ENCODE measurements at places on chromosomes 1 and 21.

DNA sequence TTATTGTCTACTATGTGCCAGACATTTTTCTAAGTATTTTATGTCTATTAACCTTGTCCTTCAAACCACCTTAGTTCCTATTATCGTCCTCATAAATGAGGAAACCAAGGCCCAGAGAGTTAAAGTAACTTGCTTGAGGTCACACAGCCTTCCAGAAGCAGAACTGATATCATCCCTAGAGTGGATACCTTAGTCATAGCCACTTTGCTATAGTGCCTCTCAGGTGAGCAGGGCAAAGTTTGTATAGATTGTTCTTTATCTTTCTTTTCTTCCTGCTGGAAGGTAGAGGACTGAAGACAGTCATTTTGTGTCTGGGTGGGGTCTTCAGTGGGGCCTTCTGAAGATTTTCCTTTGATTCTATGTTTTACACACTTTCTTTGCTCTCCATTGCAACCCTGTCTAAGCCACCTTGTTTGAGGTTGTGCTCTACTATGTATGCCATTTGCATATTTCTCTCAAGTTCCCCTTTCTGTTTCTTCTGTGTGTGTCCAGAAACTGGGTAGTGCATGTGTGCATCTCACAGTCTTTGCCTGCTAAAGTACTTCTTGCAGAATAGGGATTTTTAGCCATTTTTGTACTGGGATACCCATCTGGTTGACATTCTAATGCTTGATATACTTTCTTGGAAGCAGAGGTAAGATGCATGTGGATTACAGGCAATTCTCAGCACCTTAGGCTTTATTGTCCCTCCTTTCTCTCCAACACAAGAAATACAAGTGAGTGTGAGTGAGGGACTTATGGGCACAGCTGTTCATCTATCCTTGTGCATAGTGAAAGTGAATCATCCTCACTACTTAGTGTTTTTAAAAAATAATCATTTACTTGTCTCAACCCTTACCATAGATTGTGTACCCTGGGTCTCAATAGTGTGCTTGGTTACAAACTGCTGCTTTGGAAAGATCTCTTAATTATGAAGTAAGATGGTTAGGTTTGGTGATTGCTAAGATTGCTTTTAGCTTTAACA is 207.6 kb upstream of the HMCN1 start:
- no peak for DNase-seq

DNA sequence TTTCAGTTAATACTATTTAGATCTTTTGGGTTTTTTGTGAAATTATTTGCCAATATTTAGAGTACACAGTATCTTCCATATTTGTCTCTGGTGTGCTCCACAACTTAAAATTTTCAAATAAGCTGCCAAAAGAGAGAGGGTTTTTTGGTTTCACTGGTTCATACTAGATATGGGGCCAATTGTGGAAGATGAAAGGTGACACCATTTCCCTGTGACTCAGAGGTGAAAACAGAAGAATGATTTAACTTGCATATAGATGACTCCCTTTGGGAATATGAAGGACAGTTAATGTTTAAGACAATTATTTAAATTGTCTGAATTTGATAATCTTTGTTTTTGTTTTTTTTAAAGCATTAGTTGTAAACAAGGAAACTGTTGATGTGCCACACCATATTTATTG is 37.5 kb downstream of the IVNS1ABP start:
- DNase-seq = no peak

DNA sequence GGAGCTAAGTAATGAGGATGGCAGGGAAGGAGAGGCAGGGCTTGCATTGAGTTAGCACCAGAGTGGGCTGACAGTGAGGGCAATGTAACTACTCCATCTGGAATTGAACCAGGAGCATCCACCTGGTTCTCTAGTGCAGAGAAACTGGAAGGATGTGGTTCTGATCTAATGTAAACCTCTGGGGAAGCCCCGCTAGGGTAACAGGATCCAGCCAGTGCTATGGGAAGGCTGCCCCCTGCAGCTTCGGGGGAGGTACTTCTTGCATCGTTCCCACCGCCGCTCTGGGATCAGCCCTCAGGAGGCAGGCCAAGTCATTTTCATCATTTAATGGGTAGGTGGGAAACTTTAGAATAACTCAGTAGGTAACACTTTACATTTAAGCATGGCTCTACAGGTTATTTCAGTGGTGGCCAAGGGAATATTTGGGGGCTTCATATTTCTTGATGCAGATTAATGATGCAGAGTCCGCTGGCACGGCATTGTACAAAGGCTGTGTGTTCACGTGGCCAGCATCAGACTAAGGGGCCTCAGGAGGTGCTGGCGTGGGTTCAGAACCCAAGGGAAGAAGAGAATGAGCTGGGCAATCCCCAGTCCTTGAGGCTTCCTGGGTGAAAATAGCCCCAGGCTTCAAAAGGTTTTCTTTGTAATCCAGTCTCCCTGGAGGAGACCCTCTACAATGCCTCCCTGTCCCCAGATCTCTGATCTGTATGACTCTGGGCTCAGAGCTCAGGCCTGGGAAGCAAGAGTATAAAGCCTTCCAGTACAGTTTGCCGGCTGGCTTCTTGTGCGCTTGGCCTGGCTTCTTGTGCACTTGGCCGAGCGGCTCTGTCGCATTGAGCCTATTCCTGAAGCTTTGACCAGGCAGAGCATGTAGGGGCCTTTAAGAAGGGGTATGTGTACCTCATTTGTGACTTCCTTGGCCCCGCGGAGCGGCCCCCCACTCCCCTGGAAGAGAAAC is 26.4 kb upstream of the KAZN start:
- no peak for DNase-seq

GRCh38 chr1:213689260-213689659 is 298.5 kb upstream of the PROX1 start:
- DNase-seq = no peak

GRCh38 chr1:228508840-228509415 is 21.7 kb downstream of the RNF187 start:
- no peak for DNase-seq

DNA sequence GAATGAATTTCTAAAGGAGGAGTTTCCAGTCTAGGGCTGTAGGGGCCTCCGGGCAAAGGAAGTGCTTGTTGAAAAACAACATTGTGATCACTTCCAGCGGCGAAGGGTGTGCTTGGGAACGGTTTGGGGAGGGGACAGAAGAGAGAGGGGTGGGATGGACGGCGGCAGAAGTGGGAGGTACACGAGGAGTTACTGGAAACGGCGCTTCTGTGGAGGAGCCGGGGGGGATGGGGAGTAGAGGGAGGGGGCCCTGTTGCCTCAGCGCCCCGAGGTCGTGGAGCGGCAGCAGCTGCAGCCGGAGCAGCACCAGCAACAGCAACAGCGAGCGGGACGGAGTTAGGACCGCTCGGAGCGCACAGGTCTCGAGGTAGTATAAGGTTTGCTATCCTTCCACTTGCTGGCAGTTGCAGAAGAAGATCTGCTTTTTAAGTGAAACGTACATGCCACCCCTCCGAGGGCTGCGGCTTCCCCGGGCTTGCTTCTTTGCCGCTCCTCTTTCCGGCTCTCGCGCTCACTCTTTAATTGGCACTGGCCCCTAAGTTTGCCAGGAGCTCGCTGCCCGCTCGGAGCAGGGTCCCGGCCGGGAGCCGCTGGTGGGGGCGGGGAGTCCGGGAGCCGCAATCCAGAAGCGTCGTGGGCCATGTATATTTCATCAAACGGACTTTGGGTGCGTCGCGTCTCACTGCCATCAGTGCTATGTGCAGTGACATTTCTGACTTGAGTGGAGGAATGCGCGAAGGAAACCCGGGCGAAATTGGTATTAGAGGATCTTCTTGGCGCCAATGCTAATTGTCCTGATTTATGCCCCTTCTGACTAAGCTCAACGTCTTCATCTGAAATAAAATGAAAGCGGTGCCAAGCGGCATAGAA is 771 bp upstream of the NTNG1 start:
- DNase-seq = no peak

GRCh38 chr1:234589854-234590620 is 19.9 kb downstream of the IRF2BP2 start:
- no peak for DNase-seq

GRCh38 chr1:153057375-153057774 is at the start of gene SPRR2A:
SPRR2A (minus strand) TSS chr1:153057512; CDS start chr1:153056735, 777 bp downstream.
- no peak for DNase-seq

DNA sequence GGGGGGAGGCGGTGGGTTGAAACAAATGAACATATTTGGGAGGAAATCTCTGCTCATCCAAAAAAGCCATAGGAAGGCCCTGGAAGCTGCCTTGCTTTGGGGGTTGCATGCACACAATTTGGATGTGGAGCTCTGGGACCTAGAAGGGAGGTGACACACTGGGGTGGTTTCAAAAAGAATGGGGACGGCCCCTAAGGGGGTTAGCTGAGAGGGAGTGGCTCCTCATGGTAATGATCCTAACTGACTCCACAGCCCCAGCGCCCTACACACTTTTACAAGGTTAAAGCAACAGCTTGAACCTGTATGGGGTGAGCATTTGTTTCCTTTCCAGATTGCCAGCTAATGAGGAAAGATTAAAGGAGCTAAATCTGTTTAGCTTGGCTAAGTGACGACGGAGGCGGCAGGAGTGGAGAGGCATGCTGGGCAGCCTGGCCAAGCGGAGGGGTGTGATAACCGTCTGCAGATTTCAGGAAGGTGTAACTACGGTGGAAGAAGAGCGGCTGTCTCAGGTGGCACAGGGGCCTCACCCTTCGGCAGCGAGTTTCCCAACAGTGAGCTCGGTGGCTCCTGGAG is 107.3 kb downstream of the RNF220 start:
- no peak for DNase-seq

- DNase-seq = no peak
Measured at GRCh38 chr1:112956544-112957132, 642 bp upstream of the SLC16A1 start.

GRCh38 chr1:71721532-71721931 is 560.8 kb downstream of the NEGR1 start:
- no peak for DNase-seq

- no peak for DNase-seq
Measured at GRCh38 chr21:34980423-34981115, 68.5 kb downstream of the RUNX1 start.

- no peak for DNase-seq
Measured at GRCh38 chr1:234322979-234323378, 50.3 kb upstream of the COA6 start.

- DNase-seq = no peak
Measured at GRCh38 chr1:201825245-201825644, 3.7 kb upstream of the IPO9 start.

- DNase-seq = no peak
Measured at GRCh38 chr1:29123053-29123886, 433 bp downstream of the TMEM200B start.

DNA sequence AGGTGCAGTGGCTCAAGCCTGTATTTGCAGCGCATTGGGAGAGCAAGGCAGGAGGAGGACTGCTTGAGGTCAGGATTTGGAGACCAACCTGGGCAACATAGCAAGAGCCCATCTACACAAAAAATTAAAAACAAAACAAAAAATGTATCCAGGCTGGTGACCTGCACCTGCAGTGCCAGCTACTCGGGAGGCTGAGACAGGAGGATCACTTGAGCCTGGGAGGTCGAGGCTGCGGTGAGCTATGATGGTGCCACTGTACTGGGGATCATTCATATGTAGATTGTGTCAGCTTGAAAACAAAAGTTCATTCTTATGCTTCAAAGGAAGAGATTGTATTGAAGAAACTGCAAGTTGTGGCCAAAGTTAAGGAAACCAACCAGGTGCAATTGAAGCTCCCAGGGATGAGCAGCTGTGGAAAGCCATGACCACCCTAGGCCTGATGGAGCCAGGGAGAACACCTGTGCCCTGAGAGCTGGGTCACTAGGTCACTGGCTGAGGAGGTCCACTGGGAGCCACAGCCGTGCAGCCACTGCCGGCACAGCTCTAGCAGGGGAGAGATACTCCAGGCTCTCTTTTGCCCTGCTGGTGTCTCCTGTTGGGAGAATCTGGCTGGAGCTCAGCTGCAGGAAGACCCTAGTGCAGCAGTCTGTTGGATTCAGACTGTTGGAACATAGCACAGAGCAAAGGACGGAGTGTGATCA is 13.3 kb upstream of the BRWD1 start:
- no peak for DNase-seq

- no peak for DNase-seq
Measured at GRCh38 chr1:66393586-66394287, 140.2 kb upstream of the SGIP1 start.

DNA sequence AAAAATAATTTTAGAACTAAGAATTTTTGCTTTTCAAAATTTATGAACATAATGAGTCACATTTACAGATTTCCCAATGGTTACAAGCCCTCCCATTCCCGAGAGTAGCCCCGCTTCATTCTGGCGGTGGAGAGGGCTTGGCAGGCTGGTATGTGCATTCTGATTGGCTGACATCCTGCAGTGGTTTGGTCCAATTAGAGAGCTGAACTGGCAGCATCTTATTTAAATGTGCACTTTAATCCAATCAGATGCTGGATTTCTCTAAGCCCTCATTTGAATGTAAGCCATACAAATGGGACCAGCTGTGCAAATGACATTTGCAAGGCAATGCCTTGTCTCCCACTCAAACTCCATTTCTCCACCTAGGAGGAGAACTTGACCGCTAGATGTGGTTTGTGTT is 18.0 kb upstream of the TRIM17 start:
- DNase-seq = no peak

DNA sequence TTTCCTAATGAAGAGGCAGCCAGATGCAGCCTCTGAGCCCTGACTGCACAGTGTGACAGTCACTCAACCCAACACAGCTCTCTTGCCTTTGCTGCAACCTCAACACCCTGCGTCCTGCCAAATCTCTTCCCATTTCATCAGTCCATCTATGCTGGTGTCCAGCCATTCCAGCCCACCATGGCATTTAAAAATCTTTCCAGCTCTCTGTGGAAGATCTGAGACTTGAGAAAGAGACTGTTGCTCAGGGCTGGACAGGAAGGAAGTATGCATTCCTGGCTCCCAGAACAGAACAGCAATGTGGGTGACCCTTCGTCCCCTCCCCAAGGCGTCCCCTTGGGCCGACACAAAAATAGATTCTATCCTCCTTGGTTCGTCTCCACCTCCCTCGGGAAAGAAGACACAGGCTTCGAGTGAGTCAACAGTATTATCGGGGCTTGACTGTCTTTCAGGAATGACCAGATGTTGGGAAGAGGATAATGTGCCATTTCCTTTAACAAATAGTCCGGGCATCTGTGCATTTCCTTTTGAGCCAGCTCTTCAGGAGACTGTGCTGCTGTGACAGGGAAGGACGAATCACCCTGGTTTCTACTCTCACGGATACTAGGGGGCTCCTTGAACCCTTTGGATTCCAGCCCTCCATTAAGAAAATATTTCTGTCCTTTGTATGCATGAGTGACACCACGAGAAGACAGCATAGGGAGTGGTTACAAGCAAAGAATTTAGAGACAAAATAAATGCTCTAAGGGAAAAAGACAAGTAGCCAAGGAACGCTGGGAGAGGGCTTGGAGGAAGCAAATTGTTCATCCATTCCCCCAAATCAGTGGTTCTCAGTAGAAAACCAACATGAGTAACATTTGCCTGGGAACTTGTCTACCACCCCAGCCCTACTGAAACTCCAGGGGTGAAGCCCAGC is 111.4 kb upstream of the CDC42BPA start:
- DNase-seq = peak; percentile 21

- DNase-seq = no peak
Measured at GRCh38 chr1:235935235-235936225, 68.8 kb upstream of the LYST start.
